ENCODE measurements at places on chromosomes 7 and 10.

DNA sequence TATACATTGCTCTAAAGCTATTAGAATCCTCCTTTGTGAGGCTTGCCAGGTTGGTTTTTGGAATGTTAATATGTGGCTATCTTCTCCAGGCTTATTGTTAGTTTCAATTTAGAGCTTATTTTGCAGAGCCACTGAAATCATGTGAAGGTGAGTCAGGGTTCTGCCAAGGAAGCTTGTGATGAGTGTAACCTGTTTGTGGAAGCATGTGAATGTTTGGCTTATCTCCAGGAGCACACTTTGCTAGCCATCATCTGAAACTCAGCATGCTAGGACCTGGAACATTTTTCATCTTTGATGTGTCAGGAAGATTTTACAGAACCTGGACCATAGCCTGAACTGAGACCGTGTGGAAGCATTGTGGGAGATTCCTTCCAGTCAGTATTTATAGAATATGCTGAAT is 197.3 kb downstream of the PPP1R9A start:
- no peak for DNase-seq

GRCh38 chr10:7082967-7083366 is 327.9 kb downstream of the SFMBT2 start:
- DNase-seq = no peak

DNA sequence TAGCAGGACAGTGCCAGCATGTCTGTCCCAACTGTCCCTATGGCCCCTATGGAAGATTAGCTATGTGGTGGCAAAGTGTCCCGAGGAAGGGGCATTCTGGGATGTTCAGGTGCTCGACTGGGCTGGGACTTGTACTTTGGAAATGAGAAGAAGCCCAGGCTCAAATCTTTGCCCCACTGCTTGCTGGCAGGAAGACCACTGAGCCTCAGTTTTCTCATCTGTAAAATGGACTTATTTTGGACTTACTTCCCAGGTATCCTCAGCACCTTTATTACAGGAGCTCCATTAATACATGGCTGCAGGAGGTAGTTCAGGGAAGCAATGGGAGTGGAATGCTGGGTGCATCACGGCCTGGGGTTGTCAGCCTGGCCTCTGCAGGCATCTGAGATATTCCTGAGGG is 71.2 kb downstream of the LHPP start:
- no peak for DNase-seq

GRCh38 chr7:48992816-48993215 is 68.5 kb downstream of the CDC14C start:
- no peak for DNase-seq

GRCh38 chr7:83648464-83649241 is at the start of gene SEMA3E:
TSS of gene SEMA3E (minus strand) at chr7:83649139.
- DNase-seq = no peak

GRCh38 chr7:159137906-159138305 is 6.8 kb downstream of the VIPR2 start:
- no peak for DNase-seq

GRCh38 chr7:30911561-30911969 is at the start of gene AQP1:
TSS of gene AQP1 (plus strand) at chr7:30911853. CDS start at chr7:30911910, 57 bp downstream.
- DNase-seq = no peak

GRCh38 chr7:149680331-149681025 is 92.9 kb downstream of the ZNF467 start:
- DNase-seq = no peak

DNA sequence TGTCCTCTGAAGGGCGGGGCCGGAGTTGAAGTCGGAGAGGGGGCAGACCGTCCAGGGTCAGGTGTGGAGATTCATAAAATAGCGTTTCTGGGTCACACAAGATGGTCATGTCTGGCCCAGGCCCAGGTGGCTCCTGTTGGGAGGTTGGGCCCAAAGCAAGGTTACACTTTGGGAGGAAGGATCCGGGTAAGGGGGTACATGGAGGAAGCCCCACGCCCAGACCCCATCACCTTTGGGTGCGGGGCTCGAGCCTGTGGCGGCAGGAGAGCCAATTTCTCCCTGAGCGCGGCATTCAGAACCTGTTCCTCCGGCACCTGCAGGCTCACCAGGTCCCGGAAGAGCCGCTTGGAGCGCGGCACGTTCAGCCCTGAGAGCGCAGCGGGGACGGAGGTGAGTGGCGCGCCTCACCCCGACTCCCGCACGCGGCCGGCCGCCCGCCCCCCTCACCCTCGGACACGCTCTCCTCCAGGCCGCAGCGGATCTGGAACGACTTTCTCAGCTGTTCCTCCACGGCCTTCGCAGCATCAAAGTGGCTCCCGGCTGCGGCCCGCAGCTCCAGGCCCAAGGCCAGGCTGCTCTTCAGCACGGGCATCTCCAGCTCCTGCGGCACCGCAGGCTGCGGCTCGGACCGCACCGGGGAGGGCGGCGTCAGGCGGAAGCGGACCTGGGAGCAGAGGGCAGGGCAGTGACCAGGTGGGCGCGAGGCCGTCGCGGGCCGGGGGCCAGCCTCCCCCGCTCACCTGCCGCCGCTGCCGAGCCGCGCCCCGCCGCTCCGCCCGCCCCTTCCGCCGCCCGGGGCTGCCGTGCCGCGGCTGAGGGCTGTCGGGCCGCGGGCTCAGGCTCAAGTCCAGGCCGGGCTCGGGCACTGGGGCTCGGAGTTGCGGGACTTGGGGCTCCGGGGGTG is 644 bp downstream of the PPP1R35 start:
- peak; percentile 54 for DNase-seq

DNA sequence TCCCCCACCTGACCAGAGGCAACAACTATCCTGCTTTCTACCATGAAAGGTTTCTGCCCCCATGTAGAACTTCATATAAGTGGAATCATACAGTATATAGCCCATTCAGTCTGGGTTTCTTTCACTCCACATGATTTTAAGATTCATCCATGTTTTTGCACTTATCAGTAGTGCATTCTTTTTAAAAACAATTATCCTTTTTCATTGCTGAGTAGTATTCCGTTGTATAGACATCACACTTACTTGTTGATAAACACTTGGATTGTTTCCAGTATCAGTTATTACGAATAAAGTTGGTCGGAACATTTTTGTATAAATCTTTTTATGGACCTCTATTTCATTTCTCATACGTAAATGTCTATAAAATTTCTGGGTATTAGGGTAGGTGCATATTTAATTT is 68.7 kb downstream of the CYCS start:
- DNase-seq = no peak

DNA sequence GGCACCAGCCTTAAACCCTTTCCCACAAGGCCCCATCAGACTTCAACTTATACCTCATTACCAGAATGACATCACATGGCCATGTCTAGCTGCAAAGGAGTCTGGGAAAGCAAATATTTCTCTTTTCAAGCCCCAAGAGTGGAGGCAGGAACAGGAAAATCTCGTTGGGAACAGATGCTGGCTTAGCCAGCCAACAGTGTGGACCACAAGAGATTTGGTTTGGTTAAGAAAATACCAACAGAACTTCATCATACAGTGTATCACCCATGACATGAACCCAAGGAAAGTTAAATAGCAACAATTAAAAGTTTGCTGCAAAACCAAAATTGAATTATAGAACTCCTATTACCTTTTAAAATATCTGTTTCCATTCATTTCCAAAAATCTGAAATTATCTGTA is 2.2 kb upstream of the MET start:
- DNase-seq = no peak

DNA sequence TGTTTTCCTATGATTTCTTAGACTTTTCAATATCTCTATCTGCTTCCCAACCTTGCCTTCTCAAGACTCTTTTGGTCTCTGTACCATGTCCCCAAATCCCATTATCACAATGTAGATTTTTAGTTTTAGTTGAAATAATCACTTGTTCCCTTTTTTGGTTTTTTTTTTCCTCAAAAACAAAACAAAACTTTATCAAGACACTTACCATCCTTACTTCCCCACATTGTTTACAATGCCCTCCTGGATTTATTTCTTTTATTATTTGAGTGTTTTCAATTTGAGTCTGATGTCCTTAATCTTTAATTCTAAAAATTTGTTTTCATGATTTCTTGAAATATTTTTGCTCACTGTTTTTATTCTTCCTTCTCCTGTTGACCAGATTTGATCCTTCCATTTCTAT is 112.6 kb downstream of the CPED1 start:
- DNase-seq = no peak

DNA sequence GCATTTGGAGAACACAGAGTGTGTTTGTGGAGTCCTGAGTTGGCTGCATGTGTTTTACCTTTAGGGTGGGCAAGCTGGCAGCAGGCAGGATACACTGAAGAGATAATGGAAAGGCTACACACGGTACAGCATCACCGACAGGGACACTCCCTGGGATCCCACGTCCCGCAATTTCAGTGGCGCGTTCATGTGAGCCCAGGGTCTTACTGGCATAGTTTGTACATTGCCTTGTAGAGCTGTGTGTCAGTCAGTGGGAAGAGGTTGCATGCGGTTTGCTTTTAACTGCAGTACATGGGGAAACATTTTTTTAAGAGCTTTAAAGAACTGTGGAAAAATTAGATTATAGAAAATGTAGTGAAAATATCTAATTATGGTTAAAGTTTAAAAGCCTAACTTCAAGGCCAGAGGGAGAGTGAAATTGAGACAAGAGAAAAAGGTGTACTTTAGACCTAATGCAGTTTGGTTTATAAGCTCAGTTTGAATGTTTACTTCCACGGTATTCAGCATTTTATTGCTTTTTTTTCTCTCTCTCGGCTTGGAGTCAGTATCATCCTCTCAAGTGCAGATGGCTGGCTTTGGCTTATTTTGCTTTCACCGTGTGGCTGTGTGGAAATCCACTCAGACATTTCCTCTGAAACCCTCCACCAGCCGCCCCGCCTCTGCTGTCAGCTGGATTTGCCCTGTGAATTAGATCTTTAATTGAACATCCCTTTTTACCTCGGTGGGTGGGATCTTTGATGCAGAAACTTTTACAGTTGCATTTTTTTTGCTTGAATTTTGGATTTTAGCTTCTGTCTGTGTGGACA is 364.2 kb upstream of the COBL start:
- no peak for DNase-seq

DNA sequence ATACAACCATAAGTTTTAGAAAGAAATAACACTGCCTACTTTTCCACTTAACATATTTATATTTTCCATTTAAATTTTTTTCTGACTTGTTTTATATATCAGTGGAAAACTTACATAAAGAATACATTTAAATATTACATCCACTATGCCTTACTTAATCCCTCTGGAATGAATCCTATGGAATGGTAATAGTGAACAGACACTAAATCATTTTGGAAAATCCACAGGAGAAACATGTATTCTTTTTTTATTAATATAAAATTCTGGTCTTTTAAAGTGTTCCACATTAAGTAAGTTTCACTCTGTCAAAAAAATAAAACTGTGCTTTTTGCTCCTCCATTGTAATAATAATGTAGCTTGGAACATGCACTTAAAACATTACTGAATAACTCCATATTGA is 236.8 kb upstream of the LRRN3 start:
- DNase-seq = no peak

- no peak for DNase-seq
Measured at GRCh38 chr7:100467638-100468373, 3.7 kb upstream of the SPACDR start.

DNA sequence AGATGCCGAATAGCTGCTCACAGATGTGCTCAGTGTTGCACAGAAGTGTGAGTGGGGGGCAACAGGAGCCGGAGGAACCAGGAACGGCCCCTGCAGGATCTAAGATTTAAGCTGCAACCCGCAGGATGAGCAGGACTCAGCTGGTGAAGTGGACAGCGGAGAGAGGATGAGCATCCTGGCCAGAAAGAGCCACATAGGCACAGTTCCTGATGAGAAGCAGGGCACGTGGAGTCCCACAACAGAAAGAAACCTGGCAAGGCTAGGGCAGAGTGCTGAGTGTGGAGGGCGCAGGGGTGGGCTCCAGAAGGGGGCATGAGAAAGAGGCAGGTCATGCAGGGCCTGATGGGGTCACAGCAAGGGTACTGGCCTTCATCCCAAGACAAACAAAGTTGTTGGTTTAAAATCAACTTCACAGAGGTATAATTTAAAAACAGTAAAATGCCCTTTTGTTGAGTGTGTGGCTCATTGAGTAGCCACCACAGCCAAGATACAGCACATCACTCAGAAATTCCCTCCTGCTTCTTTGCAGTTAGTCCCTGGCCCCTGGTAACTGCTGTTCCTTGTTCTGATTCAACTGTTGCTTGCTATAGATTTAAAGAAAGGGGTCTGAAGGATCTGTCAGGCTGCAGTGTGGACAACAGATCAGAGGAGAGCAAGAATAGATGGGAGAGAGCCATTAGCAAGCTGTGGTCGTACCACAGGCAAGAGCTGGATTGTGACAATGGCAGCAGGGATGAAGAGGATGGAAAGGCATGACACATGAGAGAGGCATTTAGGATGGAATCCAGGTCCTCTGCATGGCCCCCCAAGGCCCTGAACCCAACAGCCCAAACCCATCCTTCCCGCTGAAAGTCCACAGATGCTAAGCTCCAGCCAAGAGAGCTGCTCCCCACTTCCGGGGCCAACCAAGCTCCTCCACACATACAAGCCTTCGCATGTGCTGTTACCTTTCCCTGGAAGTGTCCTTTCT is 53.1 kb upstream of the OSBPL3 start:
- no peak for DNase-seq

Data from CD4-positive, alpha-beta T cell treated with Interleukin-1 beta for 1 hour (primary cell).